ENCODE measurements at places on chromosomes 16 and 17.

- no peak for DNase-seq
These were observed 503 bp downstream of the C16orf54 start for GRCh38 chr16:29745121-29745852.

- no peak for DNase-seq
These were observed 199.4 kb upstream of the CACNG5 start for GRCh38 chr17:66635386-66636045.

DNA sequence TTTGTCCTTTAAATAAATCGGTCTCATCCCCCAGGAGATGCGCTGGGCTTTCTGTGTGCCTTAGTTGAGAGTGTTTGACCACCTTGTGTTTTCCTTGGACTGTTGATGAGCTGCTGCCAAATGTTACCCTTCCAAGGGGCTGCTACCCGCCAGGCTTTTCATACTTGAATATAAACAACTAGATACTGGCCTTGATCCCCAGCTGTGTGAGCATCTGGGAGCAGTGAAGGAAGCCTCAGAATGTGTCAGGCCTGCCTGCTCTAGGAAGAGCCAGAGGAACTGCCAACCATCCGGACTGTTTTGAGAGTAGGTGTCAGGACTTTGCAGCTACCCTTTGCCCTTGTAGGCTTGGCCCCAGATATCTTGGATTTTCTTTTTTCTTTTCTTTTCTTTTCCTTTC, 57.8 kb downstream of the LDHD start:
- DNase-seq: no peak

- DNase-seq: no peak
These were observed 2.8 kb downstream of the ETV4 start for GRCh38 chr17:43543300-43543699.

GRCh38 chr17:34081269-34081668, 173.8 kb upstream of the CCL2 start:
- DNase-seq: no peak

DNA sequence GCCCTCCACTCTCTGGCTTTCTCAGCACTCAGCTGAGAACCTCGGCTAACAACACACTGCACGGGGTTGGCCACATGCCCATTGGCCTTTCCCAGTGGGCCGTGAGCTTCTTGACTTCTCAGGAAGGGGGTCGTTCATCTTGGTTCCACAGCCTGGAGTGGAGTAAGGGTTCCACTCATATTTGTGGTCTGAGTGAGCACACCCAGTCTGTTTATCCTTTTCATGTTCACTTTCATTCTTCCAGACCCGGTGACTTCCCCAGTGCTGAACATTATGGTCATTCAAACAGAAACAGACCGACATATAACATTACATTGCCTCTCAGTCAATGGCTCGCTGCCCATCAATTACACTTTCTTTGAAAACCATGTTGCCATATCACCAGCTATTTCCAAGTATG, 8.2 kb downstream of the MILR1 start:
- no peak for DNase-seq
